ENCODE measurements at places on chromosomes 12 and 14. TPM values are rescaled to one million over a fixed set of nuclear protein-coding genes. Genes with fewer than 3 reads are reported as not detected.

The FLRT2 gene
- total RNA-seq, result 36.0 TPM

The DAO gene
- total RNA-seq, result not detected

The CLEC2A gene
- total RNA-seq, result not detected

The MIPOL1 gene
- 18.2 TPM for total RNA-seq

The RDH16 gene
- 0.13 TPM for total RNA-seq

The ITFG2 gene
- 17.2 TPM for total RNA-seq

The ULK1 gene
- total RNA-seq, result 7.0 TPM

All from articular chondrocyte of knee joint (primary cell).